Activated T-cell treated with anti-CD3 and anti-CD28 coated beads for 48 hours (primary cell): ENCODE measurements at places on chromosomes 12 and 14.

DNA sequence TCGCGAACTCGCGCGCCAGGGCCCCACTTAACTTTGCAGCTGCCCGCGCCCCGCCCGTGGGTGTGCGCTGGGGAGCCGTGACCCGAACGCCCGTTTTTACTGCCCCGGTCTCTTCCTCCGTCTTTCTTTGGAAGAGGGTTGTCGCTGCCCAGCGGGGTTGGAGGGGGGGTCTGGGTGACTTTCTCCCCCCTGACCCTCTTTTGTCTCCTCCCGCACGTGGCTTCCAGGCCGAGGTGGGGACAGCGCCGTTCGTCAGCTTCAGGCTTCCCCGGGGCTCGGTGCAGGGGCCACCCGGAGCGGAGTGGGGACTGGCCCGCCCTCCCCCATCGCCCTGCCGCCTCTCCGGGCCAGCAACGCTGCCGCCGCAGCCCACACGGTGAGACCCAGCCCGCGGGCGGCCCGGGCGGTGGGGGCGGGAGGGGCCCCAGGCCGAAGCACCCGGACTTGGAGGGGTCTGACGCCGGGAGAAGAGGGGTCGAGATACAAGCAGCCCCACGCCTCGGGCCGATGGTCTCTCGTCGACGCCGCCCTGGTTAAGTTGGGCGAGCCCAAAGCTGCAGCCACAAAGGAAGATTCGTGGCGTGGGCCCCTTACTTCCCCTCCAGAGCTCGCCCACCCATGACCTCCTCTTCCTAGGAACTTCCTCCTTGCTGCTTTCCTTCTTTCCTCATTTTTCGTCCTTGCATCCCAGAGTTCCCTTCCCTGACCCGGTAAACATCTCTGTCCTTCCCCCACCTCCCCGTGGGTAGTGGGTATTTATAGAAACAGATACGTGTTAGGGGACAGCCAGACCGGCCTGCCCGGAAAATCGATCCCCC lies 1.2 kb downstream of the DYRK2 start:
- peak; percentile 31 for DNase-seq

DNA sequence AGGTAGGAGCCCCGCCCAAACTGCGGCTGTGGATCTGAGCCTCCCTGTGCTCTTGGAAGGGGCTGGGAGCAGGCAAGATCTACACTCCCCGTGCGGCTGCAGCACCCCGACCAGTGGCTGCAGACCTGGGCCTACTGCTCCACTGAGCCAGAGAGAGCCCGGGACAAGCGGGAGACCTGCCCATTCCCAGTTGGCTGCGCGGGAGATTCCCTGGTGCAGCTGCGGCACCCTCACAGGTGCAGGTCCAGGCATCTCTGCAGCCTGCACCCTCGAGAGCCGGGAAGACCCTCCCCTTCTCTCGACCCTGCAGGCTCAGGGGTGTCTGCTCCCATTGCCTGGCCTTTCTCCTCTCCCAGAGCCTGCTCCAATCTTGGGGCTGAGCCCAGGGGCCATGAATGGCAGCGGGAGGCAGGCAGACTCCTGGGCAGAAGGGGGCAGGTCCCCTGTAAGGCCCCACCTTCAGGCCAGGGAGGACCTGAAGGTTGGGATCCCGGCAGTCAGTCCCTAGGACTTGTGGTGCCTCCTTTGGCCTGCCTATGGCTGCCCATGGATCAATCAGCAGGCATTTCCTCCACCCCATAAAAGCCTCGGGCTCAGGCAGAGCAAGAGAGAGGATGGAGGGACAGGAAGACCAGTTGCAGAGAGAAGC lies 8.8 kb upstream of the A2M start:
- DNase-seq: no peak

- DNase-seq: no peak
These were observed 245.9 kb downstream of the FOXN3 start for GRCh38 chr14:89171168-89171567.

DNA sequence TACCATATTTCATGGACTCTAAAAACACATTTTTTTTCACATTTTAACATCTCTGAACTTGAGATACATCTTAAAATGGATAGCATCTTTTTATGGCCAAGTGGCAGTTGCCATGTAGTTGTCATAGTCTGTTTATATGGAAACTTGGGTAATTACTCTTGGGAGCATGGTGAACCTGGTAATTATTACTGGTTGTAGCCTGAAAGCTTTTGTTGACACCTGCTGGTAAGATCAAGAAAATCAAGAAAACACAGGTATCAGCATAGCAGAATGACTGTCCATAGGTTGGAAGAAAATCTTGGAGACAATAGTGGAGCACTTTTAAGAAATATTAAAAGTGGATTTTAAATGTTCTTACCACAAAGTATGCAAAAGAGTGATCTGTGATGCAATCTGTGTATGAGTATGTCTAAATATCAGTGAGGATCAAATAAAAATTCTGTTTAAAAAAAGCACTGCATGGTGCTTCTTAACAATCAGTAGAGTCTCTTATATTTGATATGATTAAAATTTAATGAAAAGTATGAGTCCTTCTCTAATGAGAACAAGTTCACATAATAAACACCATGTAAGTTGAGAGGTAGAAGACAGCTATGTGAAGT lies 44.2 kb downstream of the TTC8 start:
- DNase-seq: no peak

DNA sequence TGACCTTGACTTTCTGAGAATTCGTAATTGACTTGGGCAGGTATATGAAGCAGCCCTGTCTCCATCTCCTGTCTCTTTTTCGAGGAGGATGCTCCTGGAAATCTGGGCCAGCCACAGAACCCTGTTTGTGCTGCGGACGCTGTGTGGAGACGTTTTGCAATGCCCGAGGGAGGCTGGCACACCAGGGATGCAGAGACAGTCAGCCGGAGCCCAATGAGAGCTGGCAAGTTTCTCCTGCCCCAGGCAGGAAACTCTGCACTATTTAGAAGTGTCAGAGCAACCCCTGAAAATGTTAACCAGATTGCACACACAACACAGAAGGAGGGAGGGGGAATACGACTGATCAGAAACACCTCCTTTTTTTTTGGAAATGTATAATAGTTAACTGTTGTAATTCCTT lies 103.2 kb upstream of the DYRK2 start:
- DNase-seq: no peak

DNA sequence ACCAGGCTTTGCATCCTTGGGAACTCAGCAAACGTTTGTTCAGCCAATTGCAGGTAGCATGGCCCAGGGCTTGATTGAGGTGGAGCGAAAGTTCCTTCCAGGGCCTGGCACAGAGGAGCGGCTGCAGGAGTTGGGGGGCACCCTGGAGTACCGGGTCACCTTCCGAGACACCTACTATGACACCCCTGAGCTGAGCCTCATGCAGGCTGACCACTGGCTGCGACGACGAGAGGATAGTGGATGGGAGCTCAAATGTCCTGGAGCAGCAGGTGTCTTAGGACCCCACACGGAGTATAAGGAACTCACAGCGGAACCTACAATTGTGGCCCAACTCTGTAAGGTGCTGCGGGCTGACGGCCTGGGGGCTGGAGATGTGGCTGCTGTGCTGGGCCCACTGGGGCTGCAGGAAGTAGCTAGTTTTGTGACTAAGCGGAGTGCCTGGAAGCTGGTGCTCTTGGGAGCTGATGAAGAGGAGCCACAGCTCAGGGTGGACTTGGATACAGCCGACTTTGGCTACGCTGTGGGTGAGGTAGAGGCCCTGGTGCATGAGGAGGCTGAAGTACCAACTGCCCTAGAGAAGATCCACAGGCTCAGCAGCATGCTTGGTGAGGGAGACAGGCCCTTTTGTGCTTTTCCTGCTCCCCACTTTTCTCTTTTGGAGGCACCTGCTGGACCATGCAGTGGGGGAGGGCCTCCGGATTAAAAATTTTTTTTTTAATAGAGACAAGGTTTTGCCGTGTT lies 799 bp downstream of the THTPA start:
- DNase-seq: no peak

DNA sequence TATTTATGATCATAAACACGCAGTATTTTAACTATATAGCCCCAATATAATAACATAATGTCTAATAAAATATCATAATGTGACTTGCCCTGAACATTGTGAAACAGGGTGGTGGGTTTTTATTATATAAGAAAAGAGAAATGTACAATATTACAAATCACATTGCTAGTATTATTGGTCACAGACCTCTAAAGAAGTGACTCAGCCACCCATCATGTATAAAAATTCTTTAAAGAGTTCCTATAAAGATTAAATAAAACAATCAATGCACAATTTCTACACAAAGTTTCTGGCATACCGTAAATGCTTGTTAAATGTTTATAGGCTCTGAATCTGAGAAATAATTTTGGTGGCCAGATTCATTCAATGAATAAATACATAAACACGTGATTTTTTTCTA lies 28.9 kb downstream of the ABCC9 start:
- no peak for DNase-seq

GRCh38 chr12:131363393-131363792 lies 347.5 kb upstream of the SFSWAP start:
- DNase-seq: no peak

DNA sequence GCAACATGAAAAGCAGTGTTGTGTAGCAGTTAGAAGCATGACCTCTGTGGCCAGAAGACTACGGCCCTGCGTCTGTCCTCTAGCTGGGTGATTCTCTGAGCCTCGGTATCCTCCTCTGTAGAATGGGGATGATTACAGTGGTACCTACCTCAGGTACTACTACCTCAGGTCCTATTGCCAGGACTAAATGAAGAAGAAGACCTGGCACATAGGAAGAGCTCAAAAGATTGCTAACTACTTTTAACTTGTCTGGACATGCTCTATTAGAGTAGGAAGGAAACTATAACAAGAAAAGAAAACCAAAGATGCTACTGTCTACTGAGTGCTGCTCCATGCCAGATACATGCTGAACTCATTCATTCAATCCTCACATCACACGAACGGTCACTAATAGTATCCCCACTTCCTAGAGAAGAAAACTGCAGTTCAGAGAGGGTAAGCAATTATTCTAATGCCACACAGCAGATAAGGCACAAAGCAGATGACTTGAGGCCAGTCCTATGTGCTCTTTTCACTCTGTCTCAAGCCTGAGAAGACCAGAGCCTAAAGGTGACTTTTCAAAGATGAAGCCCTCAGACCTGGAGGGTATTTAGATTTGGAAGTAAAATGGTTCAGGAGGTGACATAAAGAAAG lies 108.1 kb upstream of the HIF1A start:
- DNase-seq: no peak

DNA sequence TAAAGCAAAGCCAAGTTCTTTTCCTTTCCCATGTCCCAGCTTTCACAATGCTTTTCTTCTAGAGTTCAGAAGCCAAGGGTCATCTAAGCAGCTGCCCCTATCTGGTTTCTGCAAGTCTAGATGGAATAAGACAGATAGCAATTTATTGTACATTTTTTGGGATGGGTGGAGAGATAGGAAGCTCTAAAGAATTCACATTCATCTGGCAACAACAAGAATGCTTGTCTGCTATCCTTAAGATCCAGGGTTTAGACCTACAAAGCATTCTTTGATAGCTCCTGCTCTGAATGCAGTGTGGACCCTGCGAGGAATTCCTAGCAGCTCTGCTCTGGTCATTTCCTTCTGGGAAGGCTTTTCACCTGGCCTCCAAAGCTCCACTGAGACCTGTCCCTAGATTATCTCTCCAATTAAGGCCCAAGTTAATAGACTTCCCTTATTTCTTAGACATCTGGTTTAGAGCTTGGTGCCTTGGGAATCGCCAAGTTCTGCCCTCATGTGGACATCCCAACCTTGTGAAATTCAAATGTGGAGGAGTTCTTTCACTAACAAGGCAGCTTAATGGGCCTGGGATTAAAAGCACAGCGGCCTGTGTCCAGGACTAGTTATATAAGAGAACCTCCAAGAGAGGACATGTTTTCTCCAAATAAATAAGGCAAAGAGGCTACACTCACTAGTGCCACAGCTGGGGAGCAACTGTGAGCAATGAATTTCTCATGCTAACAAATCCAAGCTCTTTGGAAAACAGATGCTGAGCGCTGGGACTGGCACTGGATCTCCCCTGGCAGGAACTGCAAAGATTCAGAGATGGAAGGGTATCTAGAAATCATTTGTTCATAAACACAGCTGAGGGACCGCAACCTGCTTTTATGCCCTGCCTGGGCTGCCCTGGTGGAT lies 384.5 kb upstream of the DDHD1 start:
- no peak for DNase-seq
